ENCODE measurements at places on chromosomes 11 and 22.

DNA sequence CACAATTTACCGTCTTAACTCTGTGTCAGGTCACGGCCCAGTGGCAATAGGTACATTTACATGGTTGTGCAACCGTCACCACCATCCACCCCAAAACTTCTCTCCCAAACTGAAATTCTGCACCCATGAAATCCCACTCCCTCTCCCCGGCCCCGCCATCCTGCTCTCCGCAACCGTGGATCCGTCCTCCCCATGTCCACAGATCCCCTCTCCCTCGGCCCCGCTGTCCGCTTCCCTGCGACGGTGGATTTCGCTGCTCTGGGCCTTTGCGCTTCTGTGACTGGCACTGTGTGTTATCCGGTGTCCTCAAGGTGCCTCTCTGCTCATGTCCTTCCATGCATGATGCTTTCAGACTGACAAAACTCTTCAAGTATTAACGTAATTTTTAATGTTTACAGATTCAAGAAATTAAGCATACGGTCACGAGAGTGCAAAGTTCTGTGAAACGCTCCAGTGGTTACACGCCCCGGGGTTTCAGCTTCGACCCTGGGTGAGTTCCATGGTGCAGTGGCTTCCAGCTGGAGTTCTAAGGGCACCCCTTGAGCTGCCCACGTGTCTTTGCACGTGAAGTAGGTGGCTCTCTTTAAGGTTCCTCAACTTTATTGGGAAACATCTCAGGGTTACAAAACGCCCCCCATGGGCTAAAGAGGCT is 76.4 kb downstream of the KCNQ1 start:
- no peak overlapping the region for H3K27ac ChIP-seq
- no peak for DNase-seq
- H3K4me1 ChIP-seq: no peaks in the 10 kb centered on the region
- no peaks in the 10 kb centered on the region for H3K36me3 ChIP-seq
- no peaks in the 10 kb centered on the region for H3K27me3 ChIP-seq

DNA sequence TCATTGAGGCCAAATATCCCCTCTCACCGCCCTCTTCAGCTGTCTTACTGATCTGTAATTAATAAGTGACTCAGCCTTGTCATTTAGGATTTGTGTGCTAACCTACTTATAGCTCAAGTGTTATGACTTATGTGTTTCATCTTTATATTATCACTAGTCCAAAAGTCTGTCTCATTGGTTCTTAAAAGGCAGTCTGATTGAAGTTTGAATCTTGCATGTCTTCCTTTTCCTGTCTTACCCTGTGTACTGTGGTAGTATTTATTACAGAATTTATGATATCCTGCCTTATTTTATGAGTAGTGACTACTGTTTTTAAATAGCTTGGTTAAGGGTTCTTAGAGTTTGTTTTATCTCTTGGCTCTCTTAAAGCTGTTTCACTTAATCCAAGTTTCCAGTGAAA is 6.3 kb downstream of the DEPDC7 start:
- no peak overlapping the region for H3K27ac ChIP-seq
- no peak overlapping the region for H3K4me3 ChIP-seq
- peaks cover 18% of the 10 kb centered on the region for H3K27me3 ChIP-seq
- no peaks in the 10 kb centered on the region for H3K4me1 ChIP-seq
- no peak for DNase-seq

GRCh38 chr22:36184433-36185025 is 17.1 kb downstream of the APOL4 start:
- DNase-seq: no peak
- H3K27ac ChIP-seq: no peak overlapping the region
- no peaks in the 10 kb centered on the region for H3K27me3 ChIP-seq
- no peaks in the 10 kb centered on the region for H3K36me3 ChIP-seq
- H3K4me3 ChIP-seq: no peak overlapping the region

- DNase-seq: no peak
- peaks cover 13% of the 10 kb centered on the region for H3K4me1 ChIP-seq
- no peak overlapping the region for H3K4me3 ChIP-seq
- H3K36me3 ChIP-seq: peaks cover 68% of the 10 kb centered on the region
- no peak overlapping the region for H3K27ac ChIP-seq
- H3K27me3 ChIP-seq: no peaks in the 10 kb centered on the region
Observed at GRCh38 chr11:85970593-85970992, 98.3 kb downstream of the PICALM start.

GRCh38 chr11:17531071-17531600 is 13.1 kb downstream of the USH1C start:
- no peak for DNase-seq
- no peak overlapping the region for H3K27ac ChIP-seq
- no peaks in the 10 kb centered on the region for H3K27me3 ChIP-seq
- no peaks in the 10 kb centered on the region for H3K4me1 ChIP-seq

DNA sequence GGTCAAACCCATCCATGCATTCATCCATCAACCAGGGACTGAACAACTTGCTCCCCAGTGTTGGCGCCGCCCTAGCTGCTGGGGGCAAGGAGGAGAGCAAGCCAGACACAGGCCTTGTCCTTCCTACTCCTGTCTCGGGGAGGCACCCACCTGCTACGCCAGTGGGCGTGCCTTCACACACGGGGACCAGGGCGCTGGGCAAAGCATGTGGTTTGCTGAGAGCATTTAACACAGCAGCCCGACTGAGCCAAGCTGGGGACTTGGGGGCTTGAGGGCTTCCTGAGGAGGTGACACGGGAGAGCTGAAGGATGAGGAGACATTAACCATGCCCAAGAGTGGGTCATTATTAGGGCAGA is 30.6 kb downstream of the CACNA1I start:
- no peak for DNase-seq
- H3K36me3 ChIP-seq: no peaks in the 10 kb centered on the region
- H3K4me1 ChIP-seq: no peaks in the 10 kb centered on the region
- no peak overlapping the region for H3K27ac ChIP-seq
- peaks cover 46% of the 10 kb centered on the region for H3K27me3 ChIP-seq
- no peak overlapping the region for H3K4me3 ChIP-seq

DNA sequence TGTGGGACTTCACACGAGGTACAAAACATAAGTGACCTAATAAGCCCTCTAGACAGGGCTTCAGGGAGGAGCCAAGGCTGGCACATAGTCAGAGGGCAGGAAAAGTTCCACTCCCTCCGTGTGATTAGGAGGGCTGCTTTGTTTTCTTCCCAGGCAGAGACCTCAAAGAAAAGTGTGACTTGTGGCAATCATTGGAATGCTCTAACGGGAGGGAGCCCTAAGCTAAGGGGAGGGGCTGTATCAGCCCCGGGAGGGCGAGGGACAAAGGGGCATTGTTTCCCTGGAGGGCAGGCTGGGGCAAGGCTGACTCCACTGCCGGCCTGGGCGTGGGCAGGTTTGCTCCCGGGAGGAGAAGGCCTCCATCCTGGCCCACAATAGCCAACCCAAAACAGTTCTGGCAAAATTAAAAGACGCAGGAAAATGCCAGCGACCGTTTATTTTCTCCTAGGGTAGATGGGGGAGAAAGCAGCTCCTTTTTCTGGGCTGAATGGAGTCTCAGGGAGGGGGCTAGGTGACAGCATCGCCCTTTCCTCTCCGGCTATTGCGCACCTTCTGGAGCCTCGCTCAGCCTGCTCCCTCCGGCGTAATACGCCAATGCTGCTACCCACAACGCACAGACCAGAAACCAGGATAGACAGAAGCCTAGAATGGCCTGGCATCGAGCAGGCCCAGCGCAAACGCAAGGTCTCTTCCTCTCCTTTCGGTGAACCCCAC is 60.2 kb downstream of the ENDOD1 start:
- H3K27ac ChIP-seq: peak overlapping the region; percentile 96
- no peak for DNase-seq
- H3K27me3 ChIP-seq: no peaks in the 10 kb centered on the region
- H3K4me3 ChIP-seq: peak overlapping the region; percentile 75
- no peaks in the 10 kb centered on the region for H3K36me3 ChIP-seq
- peaks cover 22% of the 10 kb centered on the region for H3K4me1 ChIP-seq

DNA sequence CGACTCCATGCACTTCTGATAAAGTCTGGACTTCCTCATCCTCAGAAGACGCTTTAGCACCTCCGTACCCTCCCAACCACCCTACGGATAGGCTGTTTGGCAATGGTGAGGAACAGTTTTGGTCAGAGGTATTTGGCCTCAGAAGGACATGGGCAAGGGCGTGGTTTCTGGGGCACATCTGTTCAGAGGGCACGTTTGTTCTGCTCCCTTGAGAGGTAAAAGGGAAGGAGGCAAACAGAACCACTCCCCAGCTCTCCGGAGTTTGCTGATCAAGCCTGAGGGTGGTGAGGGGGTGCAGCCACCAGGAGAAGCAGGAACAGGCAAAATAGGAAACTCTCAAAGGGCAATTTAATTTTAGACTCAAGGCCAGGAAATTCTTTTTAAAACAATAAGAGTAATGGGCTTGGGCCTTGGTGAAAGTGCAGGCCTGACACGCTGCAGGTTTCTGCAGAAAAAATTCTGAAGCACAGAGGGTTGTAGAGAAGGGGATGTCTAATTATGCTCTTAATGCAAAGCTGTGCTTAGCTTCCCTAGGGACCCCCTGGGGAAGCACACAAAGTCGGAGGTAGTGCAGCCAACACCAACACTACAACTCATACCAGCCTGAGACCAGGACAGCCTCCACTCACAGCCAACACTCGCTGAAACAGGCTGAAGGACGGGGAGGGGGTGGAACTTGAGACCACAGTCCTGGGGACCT is 23.3 kb downstream of the ETS1 start:
- no peak overlapping the region for H3K4me3 ChIP-seq
- no peaks in the 10 kb centered on the region for H3K36me3 ChIP-seq
- no peak for DNase-seq
- no peaks in the 10 kb centered on the region for H3K27me3 ChIP-seq

GRCh38 chr11:114846416-114846791 is 168.1 kb downstream of the NXPE2 start:
- H3K27ac ChIP-seq: no peak overlapping the region
- no peaks in the 10 kb centered on the region for H3K4me1 ChIP-seq
- no peaks in the 10 kb centered on the region for H3K36me3 ChIP-seq
- H3K27me3 ChIP-seq: no peaks in the 10 kb centered on the region

DNA sequence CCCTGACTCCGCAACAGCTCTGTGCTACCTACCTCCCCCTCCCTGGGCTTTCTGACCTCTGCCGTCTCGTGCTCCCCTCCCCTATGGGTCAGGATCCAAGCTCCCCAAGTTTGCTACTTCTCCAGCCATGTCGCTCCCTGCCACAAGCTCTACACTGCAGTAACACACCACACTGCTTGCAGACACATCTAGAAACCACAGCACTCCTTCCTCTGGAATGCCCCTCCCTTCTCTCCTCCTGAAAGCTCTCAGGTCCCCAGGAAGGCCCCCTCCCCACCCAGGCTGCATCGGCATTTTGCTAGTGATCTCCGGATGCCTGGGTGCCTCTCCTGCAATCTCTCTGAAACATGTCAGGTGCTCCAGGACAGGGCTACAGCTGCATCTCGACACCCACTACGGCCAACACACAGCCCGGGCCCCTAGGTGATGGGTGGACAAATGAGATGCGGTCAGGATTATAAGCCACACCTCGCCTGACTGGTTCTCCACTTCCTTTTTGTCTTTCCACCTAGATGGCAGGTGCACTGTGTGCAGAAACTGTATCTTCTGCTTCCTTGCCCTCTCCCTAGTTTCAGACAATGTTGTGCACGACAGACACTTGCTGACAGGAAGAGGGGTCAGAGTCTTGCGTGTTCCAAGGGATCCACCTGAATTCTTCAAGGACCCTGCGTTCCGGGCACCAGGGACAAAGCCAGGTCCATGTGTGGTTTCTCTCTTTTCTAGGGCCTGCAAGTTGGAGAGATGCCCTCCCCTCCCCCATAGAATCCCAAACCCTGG is 22.9 kb downstream of the RPUSD4 start:
- no peaks in the 10 kb centered on the region for H3K27me3 ChIP-seq
- peaks cover 16% of the 10 kb centered on the region for H3K36me3 ChIP-seq
- H3K4me1 ChIP-seq: no peaks in the 10 kb centered on the region
- DNase-seq: peak; percentile 40
- no peak overlapping the region for H3K27ac ChIP-seq
- no peak overlapping the region for H3K4me3 ChIP-seq

DNA sequence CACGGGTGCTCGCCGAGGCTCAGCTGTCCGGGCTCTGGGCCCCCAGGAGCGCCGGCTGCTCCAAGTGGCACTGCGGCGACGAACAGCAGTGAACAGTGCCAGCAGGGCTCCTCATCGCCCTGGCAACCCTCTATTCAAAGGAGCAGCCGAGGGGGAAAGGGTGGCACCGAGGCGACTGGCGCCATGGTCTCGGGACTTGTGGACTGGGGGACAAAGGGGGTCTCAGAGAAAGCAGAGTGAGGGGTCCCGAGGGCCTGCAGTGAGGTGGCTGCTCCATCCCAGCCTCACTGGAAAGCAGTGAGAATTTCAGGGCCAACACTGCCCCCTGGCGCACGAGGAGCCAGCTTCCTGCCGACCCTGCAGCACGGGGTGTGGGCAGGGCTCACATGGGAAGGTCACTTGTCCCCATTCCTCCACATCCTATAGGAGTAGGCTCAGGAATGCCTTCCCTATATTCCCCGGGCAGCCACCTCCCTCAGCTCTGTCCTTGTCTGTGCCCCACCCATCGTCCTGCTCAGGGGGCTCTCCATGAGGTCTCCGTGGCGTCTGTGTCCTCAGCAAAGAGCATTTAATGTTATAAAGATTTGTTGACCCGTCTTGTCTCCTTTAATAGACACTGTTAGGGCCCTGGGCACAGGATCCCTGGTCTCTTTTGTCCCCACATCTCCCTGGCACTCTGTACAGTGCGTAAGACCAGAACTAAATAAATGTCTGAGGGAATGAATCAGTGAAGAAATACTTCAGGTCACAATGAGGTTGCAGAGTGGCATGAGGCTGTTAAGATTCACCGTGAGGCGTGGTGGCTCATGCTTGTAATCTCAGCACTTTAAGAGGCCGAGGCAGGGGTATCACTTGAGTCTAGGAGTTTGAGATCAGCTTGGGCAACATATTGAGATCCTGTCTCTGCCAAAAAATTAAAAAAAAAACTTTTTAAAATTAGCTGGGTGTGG is 26.4 kb downstream of the LRFN4 start:
- no peaks in the 10 kb centered on the region for H3K4me1 ChIP-seq
- H3K36me3 ChIP-seq: no peaks in the 10 kb centered on the region
- H3K4me3 ChIP-seq: peak overlapping the region; percentile 5

GRCh38 chr22:40367342-40367741 is 3.1 kb upstream of the SGSM3 start:
- peaks cover 60% of the 10 kb centered on the region for H3K36me3 ChIP-seq
- no peak for DNase-seq
- H3K4me3 ChIP-seq: no peak overlapping the region

Measured in upper lobe of right lung (tissue), 1 donor.